ENCODE measurements at places on chromosomes 16 and 17.

DNA sequence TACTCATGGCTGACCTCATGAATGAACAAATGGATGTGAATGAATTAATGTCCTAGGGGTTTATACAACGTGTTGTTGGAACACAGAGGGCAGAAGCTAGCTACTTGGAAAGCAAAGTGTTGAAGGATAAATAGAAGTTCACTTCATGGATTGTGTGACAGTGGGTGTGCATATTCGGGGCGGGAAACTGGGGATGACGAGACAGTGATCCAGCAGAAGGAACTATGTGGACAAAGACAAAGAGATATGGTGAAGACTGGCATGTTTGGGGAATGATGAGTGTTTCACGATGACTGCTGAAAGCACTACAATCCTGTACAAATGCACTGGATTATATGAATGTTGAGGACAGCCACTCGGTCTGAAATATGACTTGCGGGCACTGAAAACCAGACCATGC, 250.5 kb upstream of the C16orf82 start:
- DNase-seq = no peak

- no peak for DNase-seq
Measured at GRCh38 chr17:74009056-74009625, 194.3 kb upstream of the RPL38 start.

- DNase-seq = no peak
Measured at GRCh38 chr17:1228781-1229348, 41.4 kb upstream of the BHLHA9 start.

DNA sequence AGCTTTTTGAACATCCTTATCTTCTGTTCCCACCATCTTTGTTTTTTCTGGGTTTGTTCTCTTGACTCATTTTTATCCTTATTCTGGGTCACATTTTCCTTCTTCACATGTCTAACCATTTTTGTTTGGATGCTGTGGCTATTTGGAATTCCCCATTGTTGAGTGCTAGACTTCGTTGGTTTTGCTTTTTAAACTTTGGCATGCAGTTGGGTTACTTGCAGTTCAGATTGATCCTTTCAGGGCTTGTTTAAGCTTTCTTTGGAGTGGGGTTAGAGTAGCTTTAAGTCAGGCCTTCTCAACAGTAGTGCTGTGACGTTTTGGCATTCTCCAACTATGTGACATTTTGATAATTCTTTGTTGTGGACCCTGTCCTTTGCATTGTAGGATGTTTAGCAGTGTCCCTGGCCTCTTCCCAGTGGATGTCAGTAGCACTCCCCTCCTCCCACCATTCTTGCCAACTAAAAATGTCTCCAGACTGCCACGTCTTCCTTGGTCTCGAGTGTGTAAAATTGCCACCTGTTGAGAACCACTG, 21.1 kb downstream of the PRMT7 start:
- no peak for DNase-seq

GRCh38 chr16:13803974-13804373, 116.0 kb upstream of the ERCC4 start:
- no peak for DNase-seq

DNA sequence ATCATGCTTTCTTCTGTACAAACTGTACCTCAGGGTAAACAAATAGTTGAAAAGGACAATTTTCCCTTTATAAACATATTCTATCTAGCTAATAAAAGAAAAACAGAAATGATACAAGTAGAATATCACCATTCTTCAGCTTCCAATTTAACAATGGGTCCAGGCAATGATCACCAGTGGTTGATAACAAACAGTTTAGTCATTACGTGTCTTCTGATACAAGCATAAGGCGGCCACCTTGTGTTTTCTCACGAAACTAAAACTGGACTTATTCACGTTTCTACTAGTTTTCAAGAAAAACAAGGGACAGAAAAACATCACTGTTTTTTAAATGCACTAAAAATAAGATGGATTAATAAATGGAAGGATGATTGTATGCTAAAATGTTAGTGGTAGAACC, 58.3 kb downstream of the STH start:
- DNase-seq = no peak
